ENCODE measurements at places on chromosomes 6 and 20.

DNA sequence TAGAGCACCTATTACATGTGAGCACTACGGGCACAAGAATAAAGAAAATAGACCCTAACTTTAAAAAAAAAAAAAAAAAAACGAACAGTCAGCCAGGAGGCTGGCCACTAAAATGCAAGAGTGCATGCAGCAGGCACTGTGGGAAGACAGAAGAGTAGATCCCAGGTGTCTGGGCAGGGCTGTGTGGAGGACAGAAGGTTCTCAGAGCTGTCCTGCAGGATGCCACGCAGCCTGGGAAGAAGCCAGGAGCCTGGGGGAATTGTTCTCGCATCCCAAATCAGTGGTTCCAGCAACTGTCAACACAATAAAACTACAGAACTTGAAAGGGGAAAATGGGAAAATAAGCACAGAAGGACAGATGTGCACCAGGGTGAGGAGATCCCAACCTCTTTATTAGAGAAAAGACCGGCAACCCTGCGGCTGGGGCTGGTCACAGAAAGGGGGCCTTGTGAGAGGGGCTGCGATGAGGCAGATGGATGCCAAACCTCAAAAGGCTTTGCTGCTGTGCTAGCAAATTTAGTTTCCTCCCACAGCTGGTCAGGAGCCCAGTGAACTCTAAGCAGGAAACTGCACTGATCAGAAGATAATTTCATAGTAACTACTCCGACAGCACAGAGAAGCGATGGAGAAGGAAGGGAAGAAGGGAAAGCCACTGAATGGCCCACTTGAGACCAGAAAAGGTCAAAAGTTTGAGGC is 30.9 kb downstream of the MAP3K5 start:
- H3K36me3 ChIP-seq: no peaks in the 10 kb centered on the region
- no peak overlapping the region for H3K4me3 ChIP-seq
- H3K4me1 ChIP-seq: 0 out of 2 replicates have a peak, but pooled peaks cover 2% of the 10 kb centered on the region
- no peak for DNase-seq
- no peaks in the 10 kb centered on the region for H3K27me3 ChIP-seq

DNA sequence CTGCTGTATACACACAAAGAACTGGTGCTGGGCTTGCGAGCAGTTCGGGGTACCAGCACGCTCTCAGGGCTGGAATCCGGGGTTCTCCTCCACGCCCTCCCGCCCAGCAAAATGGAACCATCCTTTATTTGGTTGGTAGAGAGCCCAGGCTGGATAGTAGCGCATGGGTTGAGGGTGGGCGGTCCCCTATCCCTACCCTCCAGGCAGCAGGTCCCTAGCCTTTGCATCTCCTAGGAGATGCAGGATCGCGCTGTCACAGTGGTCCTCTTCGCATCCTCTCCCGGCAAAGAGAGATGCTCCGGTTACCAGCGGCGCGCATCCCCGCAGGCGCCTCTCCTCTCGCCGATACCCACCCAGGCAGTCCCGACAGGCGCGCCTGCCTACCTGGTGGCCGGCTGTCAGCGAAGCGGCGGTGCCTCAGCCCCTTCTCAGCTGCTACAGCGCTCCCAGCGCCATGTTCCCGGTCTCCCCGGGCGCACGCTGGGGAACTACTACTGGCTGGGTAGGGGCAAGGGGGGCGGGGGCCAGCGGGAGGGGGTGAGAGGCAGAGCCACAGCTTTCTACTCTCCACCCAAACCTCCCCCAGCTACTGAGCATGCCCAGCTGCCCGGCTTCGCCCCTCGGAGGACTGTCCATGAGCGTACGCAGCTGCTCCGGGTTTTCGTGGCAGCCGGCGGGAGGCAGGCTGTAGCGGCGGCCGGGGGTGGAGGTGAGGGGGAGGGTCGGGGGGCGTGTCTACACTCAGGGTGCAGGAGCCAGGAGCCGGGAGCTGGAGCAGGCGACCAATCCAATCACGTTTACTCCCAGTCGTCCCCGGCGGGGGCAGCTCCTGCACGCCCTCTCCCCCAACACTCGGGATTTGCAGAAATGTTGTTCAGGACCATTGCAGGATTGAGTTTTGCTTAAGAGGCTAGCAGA is at the start of gene PAK5:
Gene PAK5 (minus strand): TSS at position 699 of the 918 bp plus-strand sequence. CDS start 194,748 bp downstream, outside the sequence.
- peaks cover 5% of the 10 kb centered on the region for H3K27me3 ChIP-seq
- H3K36me3 ChIP-seq: no peaks in the 10 kb centered on the region
- peak within 1 kb of the TSS; percentile 61 for H3K4me3 ChIP-seq
- no peak within 1 kb of the TSS for H3K27ac ChIP-seq
- peaks cover 4% of the 10 kb centered on the region for H3K4me1 ChIP-seq

DNA sequence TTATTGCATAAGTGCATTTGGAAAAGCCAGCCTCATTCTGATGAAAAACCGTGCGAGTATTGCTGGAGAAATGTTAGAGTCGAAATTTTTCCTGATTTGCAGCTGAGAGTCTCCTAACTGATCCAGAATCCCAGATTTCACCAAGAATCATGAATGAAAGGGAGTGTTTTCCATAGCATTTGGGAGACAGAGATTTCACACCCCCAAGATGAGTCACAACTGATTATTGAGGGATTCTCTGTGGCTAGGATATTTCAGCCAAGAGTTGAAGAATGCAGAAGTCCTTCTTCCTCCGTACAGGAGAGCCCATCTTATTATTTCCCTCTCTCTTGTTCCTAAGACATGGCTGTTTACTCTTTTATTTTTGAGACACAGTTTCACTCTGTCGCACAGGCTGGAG is 82.2 kb upstream of the SALL4 start:
- H3K27me3 ChIP-seq: no peaks in the 10 kb centered on the region
- DNase-seq: no peak
- no peak overlapping the region for H3K27ac ChIP-seq
- no peak overlapping the region for H3K4me3 ChIP-seq
- H3K36me3 ChIP-seq: no peaks in the 10 kb centered on the region

DNA sequence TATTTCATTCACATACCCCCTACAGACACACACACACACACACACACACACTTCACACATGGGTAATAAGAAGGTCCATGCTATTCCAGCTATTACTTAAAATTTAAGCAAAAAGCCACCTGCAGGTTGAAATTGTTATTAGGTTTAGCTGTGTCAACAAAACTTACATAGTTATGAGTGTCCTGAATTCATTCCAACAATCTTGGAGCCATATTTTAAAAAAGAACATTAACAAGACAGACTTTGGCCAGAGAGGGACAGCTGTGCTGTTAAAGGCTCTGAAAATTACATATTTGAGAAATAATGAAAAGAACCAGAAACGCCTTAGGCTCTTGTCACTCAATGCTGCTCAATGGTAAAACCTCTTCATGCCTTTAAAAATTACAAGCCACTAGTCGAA is 455.3 kb downstream of the EPM2A start:
- no peak for DNase-seq
- no peaks in the 10 kb centered on the region for H3K4me1 ChIP-seq
- no peak overlapping the region for H3K4me3 ChIP-seq
- no peaks in the 10 kb centered on the region for H3K36me3 ChIP-seq
- H3K27ac ChIP-seq: no peak overlapping the region

Data from iPS DF 6.9 (cell line).